Mesenteric fat pad (tissue), 1 donor: ENCODE measurements at places on chromosomes 7 and 10. TPM values are rescaled to one million over a fixed set of nuclear protein-coding genes. Genes with fewer than 3 reads are reported as not detected.

DNA sequence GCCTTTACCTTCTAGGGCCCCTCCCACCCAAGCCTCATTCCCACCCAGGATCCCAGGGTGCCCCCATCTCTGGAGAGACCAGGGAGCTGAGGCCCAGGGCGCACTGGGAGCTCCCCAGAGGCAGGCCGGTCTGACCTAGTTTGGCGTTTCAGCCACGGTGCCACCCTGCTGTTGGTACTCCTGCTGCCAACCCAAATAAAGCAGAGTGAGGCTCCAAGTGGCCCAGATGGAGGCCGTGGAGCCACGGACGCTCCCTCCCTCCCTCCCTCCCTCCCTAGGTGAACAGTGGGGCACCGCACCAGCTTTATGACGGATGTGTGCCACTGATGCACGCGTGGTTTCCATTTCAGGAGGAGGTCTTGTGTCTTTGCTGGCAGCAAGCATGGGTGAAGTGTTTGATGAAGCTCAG, 1.8 kb downstream of the INPP5A start:
- DNase-seq = no peak

MASTL gene
- 5.6 TPM for total RNA-seq

KLF14 gene
- total RNA-seq = 2.9 TPM

DNA sequence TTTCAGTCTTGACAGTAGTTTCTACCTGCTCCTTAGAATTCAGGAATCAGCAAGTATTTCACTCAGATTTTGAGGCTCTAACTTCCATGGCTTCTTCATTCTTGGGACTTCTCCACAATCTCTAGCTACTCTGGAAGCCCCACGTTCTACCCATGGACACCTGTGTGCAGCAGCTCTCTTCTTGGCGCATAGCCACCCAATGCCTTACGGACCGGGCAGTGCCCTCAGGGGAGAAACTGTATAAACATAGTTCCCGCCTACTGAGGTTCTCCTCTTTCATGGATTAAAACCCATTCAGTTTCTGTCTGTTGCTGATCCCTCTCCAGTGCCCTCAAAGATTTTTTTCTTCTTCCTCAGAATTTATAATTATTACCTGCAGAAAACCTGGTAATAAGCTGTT, 177.1 kb downstream of the SORCS1 start:
- no peak for DNase-seq

DNA sequence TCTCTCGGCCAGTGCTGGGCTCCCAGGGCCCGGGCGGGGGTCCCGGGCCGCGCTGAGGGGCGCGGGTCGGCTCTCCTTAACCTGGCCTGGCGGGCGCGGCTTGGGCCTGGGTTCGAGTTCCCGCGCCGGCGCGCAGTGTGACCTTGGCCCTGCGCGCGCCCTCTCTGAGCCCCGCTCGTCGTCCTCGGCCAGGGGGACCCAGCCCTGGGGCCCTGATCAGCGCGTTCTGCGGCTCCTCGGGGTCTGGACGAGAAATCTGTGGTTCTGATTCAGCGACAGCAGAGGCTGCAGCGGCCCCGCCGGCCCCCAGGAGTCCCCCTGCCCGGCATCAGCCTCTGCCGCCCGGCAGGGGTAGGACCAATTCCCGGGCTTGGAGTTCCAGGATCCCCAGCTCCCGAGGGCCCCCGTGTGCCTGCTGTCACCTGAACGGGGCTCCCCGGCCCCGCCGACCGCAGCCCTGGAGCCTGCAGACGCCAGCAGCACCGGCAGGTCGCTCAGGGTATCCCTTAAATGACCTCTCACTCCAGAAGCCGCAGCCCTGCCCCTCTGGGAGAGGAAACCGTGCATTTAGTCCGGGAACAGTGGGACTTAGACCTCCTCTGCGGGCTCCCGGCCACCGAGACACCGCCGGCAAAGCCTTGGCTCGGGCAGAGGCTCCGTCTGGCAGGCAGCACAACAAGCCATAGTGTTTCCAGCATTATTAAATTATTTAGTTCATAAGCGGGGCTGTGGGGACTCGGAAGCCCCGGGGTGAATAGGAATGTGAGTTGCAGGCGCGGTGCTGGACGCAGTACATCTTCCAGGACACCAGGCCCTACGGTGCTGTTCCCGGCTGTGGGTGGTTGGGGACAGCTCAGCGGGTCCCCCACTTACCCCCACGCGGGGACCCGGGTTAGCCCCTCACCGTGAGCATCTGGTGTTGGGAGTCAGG, 572 bp downstream of the CHST12 start:
- DNase-seq = no peak

- no peak for DNase-seq
Measured at GRCh38 chr7:31883761-31884164, 186.4 kb downstream of the PDE1C start.

DNA sequence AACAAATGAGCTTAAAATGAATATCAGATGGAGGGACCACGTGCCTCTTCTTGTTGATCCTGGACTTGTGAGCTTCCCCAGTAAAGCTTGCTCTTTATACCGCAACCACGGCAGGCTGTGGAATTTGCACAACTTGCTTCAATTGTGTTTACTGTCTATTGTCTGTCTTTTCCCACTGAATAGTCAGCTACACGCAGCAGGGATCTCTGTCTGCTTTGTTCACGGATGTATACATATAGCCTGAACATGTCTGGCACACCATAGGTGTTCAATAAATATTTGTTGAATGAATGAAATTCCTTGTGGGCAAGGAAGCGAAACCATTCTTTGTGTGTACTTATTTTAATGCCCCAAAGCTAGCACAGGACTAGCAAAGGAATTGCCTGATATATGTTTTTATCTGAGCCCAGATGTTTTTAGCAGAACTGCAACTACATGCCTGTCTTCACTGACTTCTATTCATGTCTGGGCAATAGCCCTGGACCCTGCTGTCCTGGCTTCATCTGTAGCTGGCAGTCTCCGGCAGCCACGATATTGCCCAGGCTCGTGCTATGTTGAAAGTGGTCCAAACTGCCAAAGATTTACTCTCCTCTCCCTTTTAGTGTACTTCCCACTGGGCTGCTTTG, 29.9 kb upstream of the IFRD1 start:
- DNase-seq = no peak

DNA sequence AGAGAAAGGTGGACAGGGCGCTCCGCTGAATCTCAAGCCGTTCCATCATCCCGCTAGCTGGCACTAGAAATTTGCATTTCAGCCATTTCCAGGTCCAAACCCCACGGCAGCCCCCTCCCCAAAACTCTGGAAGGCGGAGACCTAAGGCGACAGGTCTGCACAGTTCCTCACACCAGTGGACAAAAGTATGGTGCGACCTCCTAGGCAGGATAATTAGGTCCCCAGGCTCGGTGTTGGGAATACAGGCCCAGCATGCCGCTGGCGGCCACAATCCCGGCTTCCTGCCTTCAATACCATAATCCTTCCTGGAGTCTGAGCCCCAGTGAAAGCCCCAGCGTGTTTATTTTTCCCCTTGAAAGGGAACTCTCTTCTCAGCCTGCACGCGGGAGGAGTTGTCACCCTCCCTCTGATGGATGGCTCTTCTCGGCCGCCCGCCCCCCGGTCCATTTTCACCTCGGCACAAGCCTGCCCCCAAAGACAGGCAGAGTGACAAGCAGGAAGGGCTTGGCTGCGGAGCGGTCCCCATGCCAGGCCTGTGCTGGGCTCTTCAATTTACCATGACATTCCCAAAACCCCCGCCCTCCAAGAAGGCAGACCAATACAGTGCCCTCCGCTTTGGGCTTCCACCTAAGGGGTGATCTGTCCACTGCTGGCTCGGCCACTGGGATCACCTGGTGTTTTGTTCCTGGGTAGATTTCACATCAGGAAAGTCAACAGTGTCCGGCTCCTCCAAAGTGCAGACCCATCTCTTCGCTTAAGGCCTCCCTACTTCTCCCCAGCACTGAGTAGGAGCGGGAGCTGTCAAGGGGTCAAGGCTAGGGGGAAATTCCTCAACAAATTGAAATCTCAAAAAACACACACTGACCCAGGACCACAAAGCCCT, 2.2 kb downstream of the FGFR2 start:
- DNase-seq = peak; percentile 82

TRIM50 gene
- total RNA-seq = 0.71 TPM

OR2A1 gene
- 0.16 TPM for total RNA-seq
